Activated CD4-positive, alpha-beta T cell treated with anti-CD3 and anti-CD28 coated beads, Interleukin-2, Interleukin-6, amounts not matched to agents 100 ng/mL and 50 ng/mL, durations not matched to agents 16 hours and 8 hours (primary cell): ENCODE measurements at places on chromosomes 11 and 22.

GRCh38 chr11:45527898-45528297, 137.5 kb downstream of the CHST1 start:
- peak; percentile 83 for DNase-seq

- no peak for DNase-seq
Observed at GRCh38 chr11:95917193-95918036, 6.5 kb downstream of the MTMR2 start.

- DNase-seq = no peak
Observed at GRCh38 chr11:134346101-134346975, 14.6 kb downstream of the GLB1L2 start.

- no peak for DNase-seq
Observed at GRCh38 chr11:68741463-68741862, 9.9 kb downstream of the TESMIN start.

DNA sequence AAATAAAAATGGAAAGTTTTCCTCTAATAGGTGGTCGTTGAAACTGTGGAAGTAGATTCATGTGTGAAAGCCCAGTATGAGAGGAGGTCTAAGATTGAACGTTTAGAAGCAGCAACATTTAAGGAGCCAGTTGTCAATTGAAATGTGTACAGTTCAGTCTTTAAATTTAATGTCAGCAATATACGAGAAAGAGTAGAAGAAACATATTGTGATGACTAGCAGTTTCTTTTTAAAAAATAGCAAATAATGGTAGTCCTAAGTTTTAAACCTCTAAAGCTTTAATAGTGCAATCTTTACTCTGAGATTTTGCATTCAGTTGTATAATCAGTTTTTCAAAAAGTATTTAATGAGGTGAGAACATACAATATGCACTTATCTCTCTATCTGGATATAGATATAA, 44.9 kb downstream of the TMEM135 start:
- DNase-seq = no peak

- no peak for DNase-seq
Observed at GRCh38 chr11:3203221-3204043, 15.2 kb downstream of the MRGPRG start.

GRCh38 chr11:42596576-42597145, 715.1 kb upstream of the API5 start:
- DNase-seq = no peak

- no peak for DNase-seq
Observed at GRCh38 chr11:23212807-23213206, 352.5 kb upstream of the CCDC179 start.

- no peak for DNase-seq
Observed at GRCh38 chr11:126686938-126687337, 313.6 kb downstream of the KIRREL3 start.

DNA sequence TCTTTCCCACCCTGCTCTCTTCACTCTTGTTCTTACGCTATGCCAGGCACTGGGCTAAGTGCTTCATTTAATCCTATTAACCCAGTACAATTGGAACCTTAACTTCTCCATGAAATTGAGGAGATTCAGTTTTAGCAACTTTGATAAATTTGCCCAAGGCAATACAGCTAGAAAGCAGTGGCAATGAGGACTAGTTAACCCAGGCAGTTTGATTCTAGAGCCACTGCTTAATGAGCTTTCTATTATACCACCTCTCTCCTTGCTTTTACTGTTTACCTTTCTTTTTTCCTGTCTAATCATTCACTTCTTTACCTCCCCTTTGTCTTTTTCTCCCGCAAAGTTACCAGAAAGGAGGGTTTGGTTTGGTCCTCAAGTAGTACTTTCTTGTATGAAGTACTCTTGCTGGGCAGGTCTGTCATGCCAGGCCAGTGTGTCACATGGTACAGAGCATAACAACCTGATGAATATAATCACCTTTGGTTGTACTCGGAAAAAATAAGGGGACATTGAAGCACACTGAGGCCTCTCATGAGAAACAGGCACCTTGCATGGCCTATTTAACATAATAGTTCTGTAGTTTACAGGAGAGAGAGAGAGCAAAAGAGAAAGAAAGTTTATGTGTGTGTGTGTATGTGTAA, 70.6 kb downstream of the PDHX start:
- DNase-seq = no peak

GRCh38 chr11:16936643-16937042, 77.6 kb downstream of the PLEKHA7 start:
- no peak for DNase-seq

DNA sequence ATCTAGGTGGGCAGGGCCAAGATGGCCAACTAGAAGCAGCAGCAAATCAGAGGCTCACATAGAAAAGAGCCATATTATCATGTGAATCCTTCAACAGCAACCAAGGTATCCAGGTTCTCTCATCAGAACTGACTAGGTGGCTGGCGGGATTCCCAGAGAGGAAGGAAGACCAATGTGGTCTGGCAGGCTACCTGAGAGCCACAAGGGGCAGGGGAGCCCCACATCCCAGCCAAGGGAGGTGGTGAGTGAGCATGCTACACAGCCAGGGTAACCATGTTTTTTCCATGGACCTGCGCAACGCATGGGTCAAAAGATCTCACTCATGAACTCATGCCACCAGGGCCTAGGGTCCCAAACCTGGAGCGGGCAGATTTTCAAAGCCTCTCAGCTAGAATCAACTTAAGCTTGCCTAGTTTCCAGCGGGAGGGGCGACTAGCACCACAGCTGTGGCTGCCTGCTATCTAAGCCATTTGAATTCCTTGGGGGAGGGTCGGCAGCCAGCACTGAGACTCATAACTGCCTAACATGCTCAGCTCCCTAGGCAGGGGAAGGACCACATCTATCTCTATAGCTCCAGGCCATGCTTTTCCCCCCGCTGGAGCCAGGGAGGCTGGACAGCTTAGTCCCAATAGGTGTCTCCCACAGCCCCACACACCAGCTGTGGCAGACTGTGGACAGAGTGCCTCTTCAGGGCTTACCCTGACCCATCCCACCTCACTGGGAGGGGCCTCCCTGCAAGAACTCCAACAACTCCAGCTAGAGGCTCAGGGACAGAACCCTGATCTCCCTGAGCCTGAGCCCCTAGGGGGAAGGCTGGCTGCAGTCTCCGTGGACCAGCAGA, 28.7 kb upstream of the CASP12 start:
- DNase-seq = no peak

DNA sequence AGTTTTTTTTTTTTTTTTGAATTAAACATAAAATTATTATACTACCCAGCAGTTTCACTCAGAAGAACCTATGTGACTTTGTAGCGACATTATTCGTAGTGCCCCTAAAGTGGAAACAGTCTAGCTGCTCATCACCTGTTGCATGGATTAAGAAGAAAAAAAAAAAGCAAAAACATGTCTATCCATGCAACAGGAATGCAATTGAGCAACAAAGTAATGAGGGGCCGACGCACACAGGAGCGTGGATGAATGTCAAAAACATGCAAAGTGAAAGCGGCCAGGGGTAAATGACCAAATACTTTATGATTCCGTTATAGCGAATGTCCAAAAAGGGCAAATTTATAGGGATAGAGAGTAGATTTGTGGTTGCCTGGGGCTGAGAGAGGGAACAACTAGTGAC, 16.3 kb downstream of the MYO18B start:
- DNase-seq = no peak

DNA sequence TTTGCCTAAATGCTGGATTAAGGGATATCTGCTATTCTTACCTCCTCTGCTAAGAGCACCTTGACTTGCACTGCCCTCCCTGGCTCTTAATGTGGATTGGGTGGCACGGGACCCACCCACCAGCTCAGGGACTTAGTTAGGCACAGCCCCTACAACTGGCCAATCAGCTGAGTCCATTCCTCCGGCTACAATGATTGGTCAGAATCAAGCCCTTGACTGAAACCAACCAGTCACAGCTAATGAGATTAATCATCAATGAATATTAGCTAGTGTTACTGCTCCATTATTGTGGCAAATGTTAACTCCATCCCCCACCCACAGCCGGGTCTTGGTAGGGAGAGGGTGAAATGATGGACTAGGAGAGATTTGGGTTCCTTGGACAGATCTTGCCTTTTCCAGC, 328.0 kb downstream of the MN1 start:
- no peak for DNase-seq

DNA sequence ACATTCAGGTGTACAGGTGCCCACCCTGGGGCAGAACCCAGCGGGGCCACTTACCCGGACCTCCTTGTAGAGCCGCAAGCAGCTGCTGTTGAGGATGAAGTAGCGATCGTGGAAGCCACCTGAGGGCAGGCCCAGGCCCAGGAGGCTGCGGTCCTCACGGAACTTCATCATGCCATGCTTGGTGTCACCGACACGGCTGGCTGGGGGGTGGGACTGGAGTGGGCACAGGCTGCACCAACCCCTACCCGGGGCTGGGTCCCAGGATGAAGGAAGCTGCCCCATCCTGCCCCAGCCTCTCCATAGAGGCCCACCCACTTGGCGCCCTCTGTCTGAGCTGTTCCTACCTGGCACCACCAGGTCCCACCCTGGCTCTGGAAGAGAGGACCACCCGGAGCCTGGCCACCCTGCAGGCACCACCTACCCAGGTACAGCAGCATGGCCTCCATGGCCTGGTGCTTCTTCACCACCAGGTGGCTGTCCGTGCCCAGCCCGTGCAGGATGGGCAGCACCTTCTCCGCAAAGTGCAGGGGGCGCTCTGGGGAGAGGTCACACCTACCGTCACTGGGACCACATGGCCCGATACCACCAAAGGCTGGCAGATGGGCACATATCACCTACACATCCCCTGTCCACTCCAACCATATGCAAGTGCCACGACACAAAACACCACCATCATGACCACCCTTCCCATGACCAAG, 19.2 kb upstream of the PDE2A start:
- no peak for DNase-seq

DNA sequence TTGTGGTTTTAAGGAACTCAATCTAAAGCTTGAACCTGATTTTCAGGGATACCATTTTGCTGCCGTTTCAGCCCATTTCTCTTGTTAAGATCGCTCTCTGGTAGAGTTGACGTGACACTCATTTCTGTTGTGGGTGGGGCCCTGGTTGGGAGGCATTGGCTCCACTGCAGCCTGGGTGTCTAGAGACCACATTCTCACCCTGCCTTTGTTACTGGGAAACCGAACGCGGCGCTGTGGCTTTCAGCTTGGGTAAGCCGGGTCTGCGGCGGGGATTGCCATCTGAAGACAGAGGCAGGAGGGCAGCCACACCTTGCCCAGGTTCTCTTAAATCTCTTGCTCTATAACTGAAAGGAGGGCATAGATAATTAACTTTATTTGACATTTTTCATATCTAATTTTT, 3.2 kb downstream of the EHF start:
- peak; percentile 45 for DNase-seq

DNA sequence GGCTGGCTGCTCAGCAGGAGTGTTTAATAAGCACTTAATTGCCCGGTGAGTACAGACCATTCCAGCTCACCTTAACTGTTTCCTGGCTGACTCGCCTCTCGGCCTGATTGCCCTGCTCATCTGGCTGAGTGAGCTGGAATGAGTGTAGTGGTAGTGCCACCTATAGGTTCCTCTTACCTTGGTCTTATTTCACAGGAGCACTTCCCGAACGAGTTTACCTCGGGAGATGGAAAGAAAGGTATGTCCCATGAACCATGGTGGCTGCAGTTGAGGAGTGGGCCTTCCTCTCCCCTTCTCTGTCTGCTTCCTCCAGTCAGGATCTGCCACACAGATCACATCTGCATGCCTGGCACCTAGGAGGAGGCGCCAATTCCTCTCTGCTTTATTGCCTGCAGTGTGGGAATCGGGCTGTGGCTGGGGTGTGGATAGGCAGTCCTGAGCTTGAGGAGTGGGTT, 26.7 kb downstream of the UPB1 start:
- DNase-seq = peak; percentile 74

- DNase-seq = no peak
Observed at GRCh38 chr11:44179173-44179572, 83.7 kb downstream of the EXT2 start.

DNA sequence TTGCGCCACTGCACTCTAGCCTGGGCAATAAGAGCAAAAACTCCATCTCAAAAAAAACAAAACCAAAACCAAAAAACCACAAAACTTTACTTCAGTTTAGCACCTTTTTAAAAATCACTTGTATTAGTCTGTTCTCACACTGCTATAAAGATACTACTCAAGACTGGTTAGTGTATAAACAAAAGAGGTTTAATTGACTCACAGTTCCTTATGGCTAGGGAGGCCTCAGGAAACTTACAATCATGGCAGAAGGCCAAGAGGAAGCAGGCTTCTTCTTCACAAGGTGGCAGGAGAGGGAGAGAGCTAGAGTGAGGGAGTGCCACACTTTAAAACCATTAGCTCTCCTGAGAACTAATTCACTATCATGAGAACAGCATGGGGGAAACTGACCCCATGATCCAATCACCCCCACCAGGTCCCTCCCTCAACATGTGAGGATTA, 261.3 kb downstream of the TMEM135 start:
- no peak for DNase-seq

GRCh38 chr22:19232623-19233022, 54.1 kb upstream of the SLC25A1 start:
- DNase-seq = no peak

GRCh38 chr11:112596324-112596723, 335.7 kb upstream of the PLET1 start:
- DNase-seq = no peak

GRCh38 chr11:43868852-43869567, 11.6 kb upstream of the ALKBH3 start:
- peak; percentile 90 for DNase-seq

GRCh38 chr11:120536797-120537169, 25.2 kb downstream of the GRIK4 start:
- DNase-seq = no peak

- DNase-seq = no peak
Observed at GRCh38 chr11:106495046-106495445, 417.6 kb downstream of the AASDHPPT start.

DNA sequence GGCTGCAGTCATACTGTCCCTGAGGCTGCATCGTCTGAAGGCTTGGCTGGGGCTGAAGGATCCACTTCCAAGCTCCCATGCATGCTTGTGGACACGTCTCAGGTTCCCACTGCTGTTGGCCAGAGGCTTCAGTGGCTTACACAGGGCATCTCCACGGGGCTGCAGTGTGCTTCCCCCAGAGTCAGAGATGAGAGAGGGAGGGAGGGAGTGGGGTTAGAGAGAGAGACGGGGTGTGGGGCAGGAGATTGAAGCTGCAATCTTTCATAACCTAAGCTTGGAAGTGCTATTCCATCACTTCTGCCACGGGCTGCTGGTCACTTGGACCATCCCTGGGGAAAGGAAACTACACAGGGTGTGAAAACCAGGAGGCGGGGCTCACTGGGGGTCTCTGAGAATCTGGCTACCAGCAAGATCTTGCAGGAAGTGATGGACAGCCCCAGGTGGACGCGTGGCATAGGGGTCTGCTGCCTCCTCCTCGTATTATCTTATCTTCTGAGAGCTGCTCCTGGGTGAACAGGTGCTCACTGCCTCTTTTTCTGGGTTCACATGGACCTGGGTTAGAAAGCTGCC, 63.0 kb upstream of the MYEOV start:
- no peak for DNase-seq

DNA sequence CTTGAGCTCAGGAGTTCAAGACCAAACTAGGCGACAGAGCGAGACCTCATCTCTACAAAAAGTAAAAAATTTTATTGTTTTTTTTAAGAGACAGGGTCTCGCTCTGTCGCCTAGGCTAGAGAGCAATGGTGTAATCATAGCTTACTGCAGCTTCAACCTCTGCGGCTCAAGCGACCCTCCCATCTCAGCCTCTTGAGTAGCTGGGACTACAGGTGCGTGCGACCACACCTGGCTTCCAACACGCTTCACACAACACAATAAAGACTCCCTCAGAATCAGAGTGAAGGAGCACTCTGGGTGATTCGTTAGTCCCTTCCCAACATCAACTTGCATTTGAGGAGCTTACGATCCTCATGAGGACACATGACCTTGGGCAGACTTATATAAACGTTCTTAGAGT, 79.5 kb upstream of the APOA1 start:
- no peak for DNase-seq

- no peak for DNase-seq
Observed at GRCh38 chr11:65651589-65652510, 10.9 kb downstream of the RELA start.
